ENCODE measurements at places on chromosomes 5 and 9. TPM values are rescaled to one million over a fixed set of nuclear protein-coding genes. Genes with fewer than 3 reads are reported as not detected.

The B4GALT1 gene
- 23.6 TPM for total RNA-seq

The MAMDC2 gene
- 0.37 TPM for total RNA-seq

The GAPT gene
- not detected for total RNA-seq

The UQCRQ gene
- total RNA-seq, result 373 TPM

The LCN15 gene
- not detected for total RNA-seq

The WNT8A gene
- not detected for total RNA-seq

The FOXD1 gene
- 192 TPM for total RNA-seq

The FCN2 gene
- total RNA-seq, result not detected

The FAXDC2 gene
- total RNA-seq, result 0.90 TPM

The PDLIM4 gene
- not detected for total RNA-seq

DNA sequence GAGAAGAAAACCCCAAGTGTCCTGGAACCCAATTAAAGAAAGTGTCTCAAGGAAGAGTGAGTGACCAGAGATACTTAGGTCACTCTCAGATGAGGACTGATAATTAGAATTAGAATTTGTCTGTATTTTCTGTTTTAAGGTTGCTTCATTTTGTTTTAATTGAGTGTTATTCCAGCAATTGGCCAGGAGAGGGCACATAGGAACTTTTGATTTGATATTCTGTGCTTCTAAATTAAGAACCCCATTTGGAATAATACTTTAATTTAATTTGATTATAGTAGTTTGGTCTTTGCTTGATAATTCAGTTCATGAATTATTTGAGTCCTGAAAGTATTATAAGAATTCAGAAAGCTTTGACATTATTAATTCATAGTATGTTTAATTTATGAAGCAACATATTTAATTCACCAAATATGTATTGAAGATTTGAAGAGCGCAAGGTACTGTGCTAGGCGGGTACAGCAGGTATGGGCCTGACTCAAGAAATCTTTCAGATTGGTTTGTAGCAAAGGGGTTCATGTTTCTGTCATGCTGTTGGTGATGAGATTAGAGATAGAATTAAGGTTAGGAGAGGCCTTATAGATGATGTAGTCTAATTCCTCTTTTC, 4.9 kb downstream of the MRPL22 start:
- no peak for DNase-seq

GRCh38 chr9:37486616-37487548, 1.1 kb downstream of the POLR1E start:
- peak; percentile 37 for DNase-seq

- peak; percentile 70 for DNase-seq
Measured at GRCh38 chr5:174306345-174307030, 261.0 kb downstream of the NSG2 start.

DNA sequence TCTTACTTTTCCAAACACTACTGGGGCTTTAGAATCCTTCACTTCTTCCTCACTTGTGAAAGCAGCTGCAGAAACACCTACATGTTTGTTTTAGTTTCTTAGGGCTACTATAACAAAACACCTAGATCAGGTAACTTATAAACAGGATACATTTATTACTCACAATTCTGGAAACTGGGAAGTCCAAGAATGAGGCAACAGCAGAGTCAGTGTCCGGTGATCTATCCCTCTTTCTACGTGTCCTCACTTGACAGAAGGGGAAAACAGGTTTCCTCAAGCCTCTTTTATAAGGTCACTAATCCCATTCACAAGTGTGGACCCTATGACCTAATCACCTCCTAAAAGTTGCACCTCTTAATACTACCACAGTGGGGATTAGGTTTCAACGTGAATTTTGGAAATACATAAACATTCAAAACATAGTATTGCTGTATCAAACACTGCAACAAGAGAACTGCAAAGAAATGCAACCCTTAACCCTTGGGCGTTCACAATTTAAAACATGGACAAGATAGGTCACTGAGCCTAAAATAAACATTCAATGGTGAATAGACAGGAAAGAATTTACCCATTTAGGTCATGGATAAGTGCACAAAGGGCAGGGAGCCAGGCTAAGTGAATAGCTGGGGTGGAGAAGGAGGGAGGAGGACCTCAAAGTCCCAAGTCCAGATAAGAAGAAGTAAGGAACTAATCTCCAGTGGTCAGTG, 104.3 kb downstream of the PIK3R1 start:
- no peak for DNase-seq

- DNase-seq, result no peak
Measured at GRCh38 chr5:96236051-96236450, 197.0 kb downstream of the PCSK1 start.

- DNase-seq, result no peak
Measured at GRCh38 chr5:96753848-96754247, 53.9 kb downstream of the ERAP1 start.

DNA sequence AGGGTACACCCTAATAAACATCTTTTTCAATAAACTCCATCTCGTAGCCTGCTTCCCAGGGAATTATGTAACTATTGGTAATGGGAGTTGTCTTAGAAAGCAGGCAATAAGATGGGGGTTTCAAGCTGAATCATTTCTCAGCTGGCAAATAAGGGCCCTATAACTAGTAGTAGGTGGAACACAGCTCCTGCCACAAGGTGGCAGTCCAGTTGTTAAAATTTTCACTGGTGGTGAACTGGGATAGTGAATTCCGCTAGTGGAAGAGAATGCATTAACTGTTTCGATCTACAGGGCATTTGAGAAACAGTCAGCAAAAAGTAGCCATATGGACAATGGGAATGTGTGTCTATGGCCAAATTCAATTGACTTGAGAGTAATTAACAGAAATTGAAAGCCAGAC, 27.7 kb downstream of the PCDHB15 start:
- DNase-seq, result no peak

DNA sequence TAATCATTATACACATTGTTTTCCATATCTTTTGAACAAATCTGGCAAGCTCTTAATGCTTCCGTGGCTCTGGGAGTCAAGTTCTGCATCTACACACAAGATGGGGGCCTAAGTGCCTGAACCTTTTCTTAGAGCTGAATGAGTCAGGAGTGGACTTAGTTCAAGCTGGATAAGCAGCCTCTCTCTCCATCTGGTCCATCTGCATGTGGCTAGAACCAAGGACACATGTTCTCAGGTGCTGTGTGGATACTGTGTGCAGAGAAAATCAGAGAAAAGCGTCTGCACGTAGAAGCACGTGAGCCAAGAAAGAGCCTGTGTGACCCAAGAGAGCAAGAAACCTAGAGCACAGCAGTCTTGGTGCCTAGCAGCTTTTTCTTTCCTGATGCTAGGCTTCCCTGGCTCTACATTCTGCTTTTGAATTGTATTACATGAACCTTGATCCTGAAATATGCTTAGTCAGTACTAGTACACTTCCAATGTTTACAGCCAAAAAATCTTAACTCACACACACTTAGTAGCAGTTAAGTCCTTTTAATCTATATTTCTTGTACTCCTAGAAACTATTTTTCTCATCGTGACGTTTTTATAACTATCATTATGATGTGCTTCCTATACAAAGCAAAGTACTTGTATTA, 1798.9 kb downstream of the MAT2B start:
- no peak for DNase-seq

DNA sequence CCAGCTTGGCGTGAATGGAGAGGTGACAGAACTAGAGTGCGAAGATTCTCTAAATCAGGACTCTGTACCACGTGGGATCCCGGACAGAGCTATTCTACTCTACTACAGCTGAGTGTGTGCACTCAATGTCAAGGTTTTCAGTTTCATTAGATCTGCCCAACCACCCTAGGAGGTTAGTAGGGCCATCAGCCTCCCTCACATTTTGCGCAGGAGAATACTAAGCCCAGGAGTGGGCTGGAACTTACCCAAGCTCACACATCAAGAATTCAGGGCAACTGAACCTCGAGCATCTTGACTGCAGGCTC, 68.3 kb upstream of the TBC1D2 start:
- DNase-seq, result no peak

GRCh38 chr9:64773491-64773931, 511.5 kb downstream of the FOXD4L5 start:
- no peak for DNase-seq

- no peak for DNase-seq
Measured at GRCh38 chr9:127927988-127928675, 2.4 kb downstream of the PIP5KL1 start.

- DNase-seq, result no peak
Measured at GRCh38 chr9:131759017-131759647, 19.3 kb upstream of the RAPGEF1 start.

DNA sequence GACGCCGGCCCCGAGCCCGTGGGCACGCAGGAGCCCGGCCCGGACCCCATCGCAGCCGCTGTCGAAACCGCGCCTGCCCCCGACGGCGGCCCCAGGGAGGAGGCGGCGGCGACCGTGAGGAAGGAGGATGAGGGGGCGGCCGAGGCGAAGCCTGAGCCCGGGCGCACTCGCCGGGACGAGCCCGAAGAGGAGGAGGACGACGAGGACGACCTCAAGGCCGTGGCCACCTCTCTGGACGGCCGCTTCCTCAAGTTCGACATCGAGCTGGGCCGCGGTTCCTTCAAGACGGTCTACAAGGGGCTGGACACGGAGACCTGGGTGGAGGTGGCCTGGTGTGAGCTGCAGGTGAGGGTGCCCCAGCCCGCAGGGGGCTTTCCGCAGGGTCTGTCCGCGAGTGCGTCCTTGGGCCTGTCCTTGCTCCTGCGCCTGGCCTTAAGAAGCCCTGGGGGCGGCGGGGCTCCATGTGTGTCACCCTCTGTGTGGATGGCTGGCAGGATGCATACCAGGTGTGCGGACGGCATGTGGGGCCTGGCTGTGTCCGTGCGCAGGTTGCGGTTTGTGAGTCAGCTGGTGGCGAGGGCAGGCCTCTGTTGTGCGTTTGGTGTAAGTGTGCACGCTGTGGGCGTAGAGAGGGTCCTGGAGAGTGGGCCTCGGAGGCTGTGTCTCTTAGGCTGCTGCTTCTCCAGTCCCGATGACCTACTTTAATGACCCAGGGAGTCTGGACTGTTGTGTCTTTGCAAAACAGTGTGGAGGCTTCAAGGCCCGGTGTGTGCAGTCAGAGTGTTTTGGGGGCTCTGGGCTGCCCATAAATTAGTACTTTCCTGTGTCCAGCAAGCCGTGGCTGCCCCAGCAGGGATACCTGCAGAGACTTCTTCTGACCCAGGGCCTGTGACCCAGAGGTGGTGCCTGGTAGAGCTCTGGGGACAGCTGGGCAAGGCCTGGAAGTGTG, 1.6 kb downstream of the WNK2 start:
- DNase-seq, result no peak

DNA sequence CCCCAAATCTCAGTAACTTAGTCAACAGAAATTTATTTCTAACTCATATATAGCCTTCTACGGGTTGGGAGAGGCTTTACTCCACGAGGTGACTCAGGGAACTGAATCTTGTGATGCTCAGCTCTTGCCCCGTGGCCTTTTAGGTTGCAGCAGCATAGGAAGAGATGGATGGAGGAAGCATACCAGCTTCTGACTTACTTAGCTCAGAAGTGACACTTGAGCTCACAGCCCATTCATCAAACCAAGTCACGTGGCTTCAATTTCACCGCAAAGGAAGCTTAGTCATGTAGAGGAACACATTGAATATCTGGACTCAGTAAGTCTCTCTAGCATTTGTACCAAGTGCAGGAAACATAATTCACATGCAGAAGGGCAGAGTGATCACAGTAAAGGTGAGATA, 124.1 kb upstream of the KCNN2 start:
- peak; percentile 96 for DNase-seq

DNA sequence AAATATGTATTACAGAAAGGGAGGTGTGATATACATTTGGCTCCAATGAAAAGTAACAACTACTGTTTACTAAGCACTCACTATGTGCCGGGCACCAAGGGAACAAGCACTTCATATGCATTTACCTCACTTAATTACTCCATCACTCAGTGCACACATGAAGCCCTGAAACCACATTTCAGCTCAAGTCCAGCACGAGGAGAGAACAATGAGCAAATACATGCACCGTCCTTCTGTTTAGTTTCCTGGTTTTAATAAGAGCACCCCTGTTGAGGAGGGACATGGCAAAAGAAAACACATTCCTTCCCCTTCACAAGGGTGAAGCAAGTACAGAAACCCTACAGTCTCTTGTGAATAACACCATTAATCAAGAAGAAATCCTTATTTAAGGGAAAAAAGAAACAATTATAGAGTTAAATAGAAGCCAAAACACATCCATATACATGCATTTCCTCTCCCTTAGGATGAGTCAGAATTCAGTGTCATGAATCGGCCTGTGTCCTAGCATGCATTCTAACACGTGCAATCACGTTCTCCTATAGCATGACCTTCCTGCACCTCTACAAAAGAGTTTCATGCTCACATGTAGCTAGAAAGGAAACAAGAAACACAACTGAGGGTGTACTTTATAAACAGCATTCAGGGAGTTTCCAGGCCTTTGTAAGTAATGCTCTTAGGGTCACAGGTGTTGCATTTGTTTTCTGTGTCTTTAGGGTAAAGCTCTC, 411.6 kb downstream of the BNC2 start:
- DNase-seq, result peak; percentile 62

- DNase-seq, result no peak
Measured at GRCh38 chr5:10311595-10312425, 4.1 kb upstream of the CMBL start.

GRCh38 chr5:163424836-163425235, 12.6 kb upstream of the CCNG1 start:
- DNase-seq, result no peak

DNA sequence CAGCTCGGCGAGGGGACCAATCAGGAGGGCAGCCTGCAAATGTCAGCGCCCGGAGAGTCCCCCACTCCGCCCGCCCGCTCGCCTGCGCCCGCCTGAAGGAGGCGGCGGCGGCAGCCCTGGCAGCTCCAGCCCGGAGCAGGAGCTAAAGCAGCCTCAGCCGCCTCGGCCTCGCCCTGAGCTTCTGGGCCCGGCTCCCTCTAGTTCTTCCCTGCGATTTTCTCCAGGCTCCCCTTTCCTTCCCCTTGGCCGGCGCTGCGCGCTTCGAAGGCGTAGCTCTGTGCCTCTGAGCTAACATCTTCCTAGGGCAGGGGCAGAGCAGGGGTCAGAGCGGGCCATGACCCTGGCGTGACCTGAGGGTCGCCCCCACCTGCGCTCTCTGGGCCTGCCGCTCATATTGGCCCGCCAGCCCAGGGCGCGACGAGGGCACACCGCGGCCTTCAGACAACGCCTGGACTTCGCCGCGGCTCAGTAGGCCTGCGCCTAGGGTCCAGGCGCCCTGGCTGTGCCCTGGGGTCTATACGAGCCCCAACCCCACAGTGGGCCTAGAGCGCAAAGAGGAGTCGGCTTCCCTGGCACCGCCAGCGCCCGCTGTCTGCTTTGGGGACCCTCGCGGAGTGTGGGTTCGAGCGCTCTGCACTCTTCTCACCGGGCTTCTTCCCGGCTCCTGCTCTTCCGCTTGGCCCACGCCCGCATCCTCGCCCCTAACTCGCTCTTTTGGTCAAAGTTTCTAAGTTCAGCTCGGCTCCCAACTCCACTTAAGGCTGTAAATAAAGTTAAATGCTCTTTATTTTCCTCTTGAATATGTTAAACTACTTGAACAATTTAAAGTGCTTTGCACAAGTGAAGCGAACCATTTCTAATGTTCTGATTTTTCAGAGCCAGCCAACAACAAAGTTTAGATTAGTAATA, 504 bp upstream of the OTP start:
- DNase-seq, result no peak

- peak; percentile 87 for DNase-seq
Measured at GRCh38 chr5:15993334-15993733, 186.3 kb downstream of the MARCHF11 start.

- no peak for DNase-seq
Measured at GRCh38 chr5:68749631-68750030, 344.2 kb upstream of the SLC30A5 start.

- peak; percentile 50 for DNase-seq
Measured at GRCh38 chr5:132012371-132013005, 1.0 kb upstream of the ACSL6 start.

- DNase-seq, result no peak
Measured at GRCh38 chr9:127418037-127418471, 6.1 kb upstream of the ZNF79 start.

- DNase-seq, result no peak
Measured at GRCh38 chr5:57658018-57658417, 175.4 kb upstream of the ACTBL2 start.

All from HT1080 (cell line).